IMR-90 (cell line): ENCODE measurements at places on chromosomes 4 and X.

DNA sequence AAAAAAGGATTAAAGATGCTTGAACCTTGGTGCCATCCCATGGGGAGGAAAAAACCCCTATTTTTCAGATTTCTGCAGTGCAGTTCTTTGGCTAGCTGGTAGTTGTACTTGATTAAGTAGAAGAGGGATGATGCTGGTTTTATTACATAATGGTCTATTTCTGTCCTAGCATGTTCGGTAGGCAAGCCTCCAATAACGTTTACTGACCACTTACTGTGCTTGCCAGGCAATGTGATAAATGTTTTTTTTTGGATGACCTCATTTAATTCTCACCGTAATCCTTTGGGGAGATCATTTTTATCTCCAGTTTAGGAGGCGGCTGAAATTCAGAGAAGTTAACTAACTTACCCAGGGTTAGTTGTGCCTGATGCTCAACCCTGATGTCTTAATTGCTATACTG is 92.1 kb upstream of the RPA4 start:
- peak; percentile 16 for DNase-seq

- DNase-seq: no peak
These were observed 50.2 kb upstream of the SHISA3 start for GRCh38 chr4:42347076-42347475.

GRCh38 chrX:13373431-13374187 is 53.8 kb upstream of the ATXN3L start:
- DNase-seq: peak; percentile 82

- no peak for DNase-seq
These were observed 55.4 kb downstream of the CC2D2A start for GRCh38 chr4:15525080-15525479.

DNA sequence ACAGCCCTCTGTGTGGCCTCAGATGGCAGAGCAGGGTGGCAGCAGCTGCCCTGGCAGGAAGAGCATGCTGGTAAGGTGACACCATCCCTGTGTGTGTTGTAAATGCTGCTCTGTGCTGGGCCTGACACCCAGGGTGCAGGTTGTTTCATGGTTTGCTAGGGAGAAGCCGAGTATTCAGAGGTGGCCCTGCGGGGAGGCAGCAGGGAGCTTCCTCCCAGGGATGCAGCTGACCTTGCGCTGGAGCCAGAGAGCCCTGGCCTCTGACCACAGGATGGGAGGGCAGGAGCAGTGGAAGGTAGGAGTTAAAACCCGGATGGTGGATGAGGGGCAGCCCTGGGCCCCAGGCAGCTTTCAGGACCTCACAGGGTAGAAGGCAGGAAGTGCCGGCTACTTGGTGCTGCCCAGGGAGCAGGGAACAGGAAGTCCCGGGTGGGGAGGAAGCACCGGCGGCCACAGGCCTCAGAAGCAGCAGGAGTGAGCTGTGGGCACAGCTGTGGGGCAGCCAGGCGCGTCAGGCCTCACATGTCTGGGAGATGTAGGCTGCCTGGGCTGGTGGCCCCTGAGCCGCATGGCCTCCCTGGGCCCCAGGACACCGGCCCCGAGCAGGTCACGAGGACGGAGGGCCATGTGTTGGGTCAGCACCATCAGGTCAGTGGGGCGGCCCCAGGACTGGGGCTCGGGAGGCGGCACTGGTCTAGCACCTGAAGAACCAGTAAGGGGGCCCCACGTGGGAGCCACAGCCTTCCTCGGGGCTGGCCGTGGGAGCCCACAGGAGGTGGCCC is 19.1 kb downstream of the SH3BP2 start:
- peak; percentile 65 for DNase-seq

GRCh38 chr4:168541266-168541953 is 44.6 kb downstream of the PALLD start:
- DNase-seq: peak; percentile 70

DNA sequence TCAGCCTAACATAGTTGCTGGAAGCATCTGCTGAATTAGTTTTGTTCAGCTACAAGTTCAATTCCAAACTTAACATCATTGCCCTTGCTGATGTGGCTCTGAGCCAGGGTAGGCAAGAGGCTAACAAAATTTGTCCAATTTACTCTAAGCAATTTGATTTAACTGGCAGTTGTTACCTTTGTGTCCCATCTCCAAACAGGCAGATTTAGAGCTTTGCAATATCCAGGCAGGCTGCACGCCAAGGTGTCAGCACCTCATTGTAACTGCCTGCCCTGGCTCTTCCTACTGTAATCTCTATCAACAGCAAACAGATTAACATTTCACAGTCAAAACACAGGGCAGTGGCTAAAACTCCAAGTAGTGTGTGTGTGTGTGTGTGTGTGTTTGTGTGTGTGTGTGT is 2070.6 kb downstream of the PCDH7 start:
- no peak for DNase-seq

DNA sequence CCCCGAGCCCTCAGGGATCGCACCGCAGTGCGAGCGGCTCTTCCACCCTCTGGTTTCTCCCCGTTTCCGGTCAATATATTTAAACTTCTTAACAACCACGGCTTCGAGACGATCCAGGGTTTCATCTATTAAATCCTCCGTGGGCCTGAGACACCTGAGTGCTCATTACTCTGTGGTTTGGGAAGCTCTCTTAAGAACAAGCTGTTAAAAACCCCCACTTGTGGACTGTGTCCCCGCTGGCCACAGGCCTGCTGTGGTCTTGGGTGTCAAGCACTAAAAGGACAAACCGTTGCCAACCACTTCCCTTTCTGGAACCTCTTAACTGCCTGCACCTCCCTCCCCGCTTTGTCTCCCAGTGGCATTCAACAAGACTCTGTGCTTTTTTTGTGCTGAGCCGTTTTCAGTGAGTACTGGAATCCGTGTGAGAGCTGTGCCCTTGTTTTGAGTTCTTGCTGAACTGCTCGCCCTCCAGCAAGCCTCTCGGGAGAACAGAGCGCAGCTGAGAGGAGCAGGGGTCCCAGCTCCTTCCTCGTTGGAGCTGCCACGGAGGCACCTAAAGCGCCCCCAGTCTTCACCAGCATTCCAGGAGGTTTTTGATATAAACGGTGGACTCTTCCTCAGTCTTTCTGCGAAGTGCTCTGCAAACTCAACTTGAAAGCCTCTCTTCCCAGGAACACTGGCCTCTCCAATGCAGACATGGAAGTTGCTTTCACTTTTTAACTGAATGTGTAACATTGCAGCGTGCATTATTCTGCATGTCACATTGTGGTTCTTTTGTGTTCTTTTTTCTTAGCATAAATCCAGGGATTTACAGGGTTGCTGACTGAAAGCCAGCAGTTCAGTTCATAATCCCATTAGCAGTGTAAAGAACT is 691 bp upstream of the IGFBP7 start:
- peak; percentile 68 for DNase-seq

DNA sequence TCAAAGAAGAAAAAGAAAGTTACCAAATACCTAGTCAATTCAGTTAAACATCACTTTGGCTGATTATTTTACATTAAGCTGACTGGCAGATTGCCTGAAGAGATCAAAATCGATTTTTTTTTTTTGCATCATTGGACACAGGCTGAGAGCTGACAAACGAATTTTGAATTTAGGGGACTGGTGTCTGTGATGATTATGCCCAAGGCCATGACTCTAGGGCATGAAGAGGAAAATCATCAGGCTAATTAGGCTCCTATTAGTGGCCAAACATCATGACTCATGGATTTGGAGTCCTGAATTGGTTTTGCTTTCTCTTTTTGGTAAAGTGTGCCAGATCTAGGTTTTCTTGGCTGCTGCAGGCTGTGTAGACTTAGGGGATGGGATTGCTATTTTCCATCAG is 829.3 kb upstream of the LCORL start:
- no peak for DNase-seq

DNA sequence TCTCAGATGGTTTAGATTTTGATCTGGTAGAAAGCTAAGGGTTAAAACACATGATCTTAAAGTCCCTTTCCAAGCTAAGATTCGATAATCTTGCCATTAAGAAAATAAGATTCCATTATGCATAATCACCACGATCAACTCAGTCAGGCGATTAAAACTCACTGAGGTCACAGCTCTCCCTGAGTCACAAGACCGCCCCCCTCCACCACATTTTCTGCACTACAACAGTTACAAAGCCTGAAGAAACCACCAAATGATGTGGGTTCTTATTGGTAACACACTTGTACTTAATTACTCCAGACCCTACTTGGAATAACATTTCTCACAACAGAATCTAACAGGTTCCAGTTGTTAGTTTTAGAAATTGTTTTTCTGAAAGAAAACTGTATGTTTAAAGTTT is 62.8 kb downstream of the SH3KBP1 start:
- DNase-seq: peak; percentile 45

DNA sequence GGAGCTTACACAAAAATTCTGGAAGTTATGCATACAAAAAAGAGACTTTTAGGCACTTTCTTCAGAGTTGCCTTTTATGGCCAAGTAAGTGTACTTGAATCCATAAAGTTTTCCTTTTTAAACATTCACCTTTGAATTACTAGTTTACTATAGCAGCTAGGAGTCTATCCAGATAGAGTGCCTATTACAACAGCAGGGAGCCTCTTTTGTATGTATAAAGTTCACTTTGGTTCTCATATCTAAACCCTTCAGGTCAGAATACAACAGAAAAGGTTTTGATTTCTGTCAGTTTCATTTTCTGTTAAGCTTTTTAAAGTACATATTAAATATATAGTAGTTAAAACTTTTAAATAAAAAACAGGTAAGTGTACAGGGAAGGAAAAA is 51.4 kb upstream of the IL13RA1 start:
- no peak for DNase-seq

- DNase-seq: no peak
These were observed 46.6 kb upstream of the TMEM184C start for GRCh38 chr4:147570616-147571015.

DNA sequence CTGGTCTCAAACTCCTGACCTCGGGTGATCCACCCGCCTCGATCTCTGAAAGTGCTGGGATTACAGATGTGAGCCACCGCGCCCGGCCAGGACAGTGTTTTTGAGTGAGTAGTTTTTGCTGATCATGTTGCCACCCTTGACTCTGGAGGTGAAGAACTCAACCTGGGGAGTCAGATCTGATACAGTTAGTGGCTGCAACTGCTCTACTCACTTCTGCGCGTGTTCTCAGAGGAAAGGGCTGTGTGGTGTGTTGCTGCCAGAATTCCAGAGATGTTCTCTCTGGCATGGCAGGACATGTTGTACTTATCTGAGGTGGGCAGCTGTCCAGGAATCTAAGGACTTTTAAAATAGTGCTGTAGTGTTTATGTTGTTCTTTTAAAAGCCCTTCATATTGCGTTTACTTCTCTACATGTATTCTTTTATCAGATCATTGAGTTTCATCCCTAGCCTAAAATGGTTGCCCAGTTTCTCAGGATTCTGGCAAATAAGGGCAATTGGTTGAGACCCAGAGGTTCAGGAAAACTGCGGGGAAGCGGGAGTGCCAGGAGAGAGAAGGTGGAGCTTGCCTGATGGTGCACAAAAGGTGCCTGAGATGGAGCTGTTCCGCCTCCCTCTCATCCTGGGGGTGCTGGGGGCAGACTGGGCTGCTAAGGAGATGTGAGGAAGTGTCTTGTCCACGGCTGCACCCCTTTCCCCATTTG is 97.7 kb downstream of the ARHGAP10 start:
- DNase-seq: peak; percentile 59

- peak; percentile 42 for DNase-seq
These were observed 131.6 kb upstream of the SCML1 start for GRCh38 chrX:17605676-17606075.

- no peak for DNase-seq
These were observed 285.0 kb downstream of the CHIC1 start for GRCh38 chrX:73847991-73848390.

- DNase-seq: peak; percentile 25
These were observed 51.4 kb upstream of the HHIP start for GRCh38 chr4:144594471-144594986.

DNA sequence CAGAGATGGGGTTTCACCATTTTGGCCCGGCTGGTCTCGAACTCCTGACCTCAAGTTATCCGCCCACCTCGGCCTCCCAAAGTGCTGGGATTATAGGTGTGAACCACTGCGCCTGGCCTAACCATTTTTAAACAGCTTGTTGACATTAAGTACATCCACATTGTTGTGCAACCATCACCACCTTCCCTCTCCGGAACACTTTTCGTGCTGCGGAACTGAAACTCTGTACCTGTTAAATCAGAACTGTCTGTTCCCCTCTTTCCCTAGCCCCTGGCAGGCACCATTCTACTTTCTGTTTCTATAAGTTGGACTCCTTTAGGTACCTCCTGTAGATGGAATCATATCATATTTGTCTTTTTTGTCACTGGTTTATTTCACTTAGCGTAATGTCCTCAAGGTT is 9.5 kb downstream of the FHDC1 start:
- DNase-seq: no peak

- peak; percentile 4 for DNase-seq
These were observed 514.8 kb upstream of the TENM3 start for GRCh38 chr4:181728305-181728966.

- no peak for DNase-seq
These were observed 31.7 kb upstream of the SPRY1 start for GRCh38 chr4:123364906-123365305.

- no peak for DNase-seq
These were observed 1.9 kb upstream of the PPP3CA start for GRCh38 chr4:101348995-101349800.

GRCh38 chrX:57172544-57172943 is 35.3 kb upstream of the SPIN2A start:
- no peak for DNase-seq

GRCh38 chr4:177699365-177700213 is 257.4 kb upstream of the AGA start:
- peak; percentile 73 for DNase-seq

DNA sequence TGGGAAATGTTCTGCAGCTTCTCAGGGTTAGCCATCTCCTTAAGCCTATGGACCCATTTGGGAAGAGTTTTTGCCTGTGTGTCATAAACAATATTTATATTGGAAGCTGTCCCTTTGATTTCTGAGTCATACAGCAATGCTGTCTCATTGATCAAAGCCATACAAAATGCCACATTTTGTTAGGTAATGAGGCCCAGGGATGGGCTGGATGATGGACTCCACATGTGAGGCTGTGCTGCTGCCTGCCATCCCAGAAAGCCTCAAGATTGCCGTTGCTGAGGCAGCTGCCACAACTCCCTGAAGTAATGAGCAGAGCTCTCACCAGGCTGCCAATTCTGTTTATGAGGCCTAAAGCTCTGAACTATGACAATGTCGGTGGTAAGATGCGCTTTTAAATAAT is 12.2 kb upstream of the GJB1 start:
- DNase-seq: peak; percentile 31

- DNase-seq: peak; percentile 23
These were observed 81.5 kb upstream of the MAPK10 start for GRCh38 chr4:86441175-86441936.

GRCh38 chrX:70433848-70434351 is 10.7 kb upstream of the DLG3 start:
- peak; percentile 31 for DNase-seq

GRCh38 chr4:156771171-156771837 is 200.3 kb downstream of the PDGFC start:
- peak; percentile 69 for DNase-seq
